ENCODE measurements at places on chromosomes 16 and 17. TPM values are rescaled to one million over a fixed set of nuclear protein-coding genes. Genes with fewer than 3 reads are reported as not detected.

DNA sequence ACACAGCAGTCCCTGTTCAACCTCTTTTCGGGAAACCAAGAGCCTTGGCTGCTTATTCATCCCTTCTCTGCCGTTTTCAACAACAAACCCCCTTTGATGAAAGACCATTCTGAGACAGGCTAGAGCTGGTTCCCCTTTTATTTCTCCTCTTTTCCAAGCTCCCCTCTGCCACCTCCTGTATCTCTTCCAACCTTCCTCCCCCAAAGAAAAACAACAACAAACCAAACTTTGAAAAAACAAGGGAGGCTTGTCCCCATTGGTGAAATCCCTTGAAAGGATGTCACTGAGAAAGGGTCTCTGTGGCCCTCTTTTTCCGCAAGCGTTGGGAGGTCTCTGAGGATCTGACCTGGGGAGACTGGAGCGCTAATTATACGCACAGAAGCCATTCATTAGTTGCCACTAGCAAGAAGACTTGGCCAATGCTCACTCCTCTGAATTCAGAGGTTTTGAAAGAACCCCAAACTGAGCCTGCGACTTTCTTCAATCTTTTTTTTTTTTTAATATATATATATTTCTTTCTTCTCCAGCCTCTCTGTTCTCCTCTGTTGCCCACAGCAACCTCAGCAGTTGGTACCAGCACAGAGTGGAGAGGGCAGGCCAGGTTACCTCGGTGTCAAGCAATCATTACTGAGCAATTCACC lies 101.4 kb downstream of the PITPNC1 start:
- H3K27ac ChIP-seq: 0 out of 2 replicates have a peak overlapping the region, but pooled peaks have one; percentile 17
- DNase-seq: no peak
- no peak overlapping the region for H3K4me3 ChIP-seq
- no peaks in the 10 kb centered on the region for H3K4me1 ChIP-seq
- no peaks in the 10 kb centered on the region for H3K36me3 ChIP-seq

GRCh38 chr17:58421711-58422110 lies 4.4 kb upstream of the RNF43 start:
- H3K4me3 ChIP-seq: no peak overlapping the region
- H3K4me1 ChIP-seq: no peaks in the 10 kb centered on the region
- no peak for DNase-seq
- H3K27ac ChIP-seq: no peak overlapping the region
- no peaks in the 10 kb centered on the region for H3K36me3 ChIP-seq
- no peaks in the 10 kb centered on the region for H3K27me3 ChIP-seq

DNA sequence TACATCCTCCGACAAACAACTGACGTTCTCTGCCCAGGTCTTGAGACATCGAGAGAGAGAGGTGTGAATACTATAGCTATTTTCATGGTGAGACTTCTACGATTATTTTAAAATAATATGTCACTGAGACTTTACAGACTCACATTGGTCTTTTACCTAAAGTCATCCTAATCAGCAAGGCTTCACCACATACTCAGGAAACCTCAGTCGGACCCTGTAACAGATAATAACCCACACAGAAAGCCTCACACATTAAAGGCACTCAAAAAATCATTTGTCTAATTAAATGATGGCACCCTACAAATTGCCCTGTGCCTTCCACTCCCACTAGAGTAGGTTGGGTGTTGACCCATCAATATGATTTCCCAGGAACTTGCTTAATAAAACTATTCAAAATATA lies 19.8 kb upstream of the SLC39A11 start:
- no peak for DNase-seq
- 0 out of 2 replicates have a peak, but pooled peaks cover 3% of the 10 kb centered on the region for H3K4me1 ChIP-seq
- no peak overlapping the region for H3K4me3 ChIP-seq
- no peak overlapping the region for H3K27ac ChIP-seq

KRT20 gene
- not detected for total RNA-seq

TPSD1 gene
- not detected for total RNA-seq
